ENCODE measurements at places on chromosomes 1 and 21.

DNA sequence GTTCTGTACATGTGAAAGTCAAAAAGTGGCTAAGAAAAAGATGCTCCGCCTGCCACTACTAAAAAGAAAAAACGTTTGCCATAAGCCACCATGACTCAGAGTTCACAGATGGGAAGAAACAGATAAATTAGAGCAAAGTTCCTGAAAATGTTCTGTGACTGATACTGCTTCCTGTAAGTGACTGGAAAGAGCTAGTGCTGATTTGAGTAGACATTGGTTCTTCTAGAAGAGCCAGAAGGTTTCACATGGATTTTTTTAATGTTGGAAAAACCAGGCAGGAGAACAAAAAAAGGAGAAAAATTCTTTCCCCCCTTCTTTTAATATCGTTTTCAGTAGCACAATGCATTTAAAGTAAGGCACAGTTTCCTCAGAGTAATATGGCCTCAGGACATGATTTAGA is 221.4 kb downstream of the HLX start:
- no peak for DNase-seq

- DNase-seq, result no peak
These were observed 8.6 kb upstream of the TFF1 start for GRCh38 chr21:42374864-42375499.

- DNase-seq, result no peak
These were observed 5.5 kb downstream of the RIMKLA start for GRCh38 chr1:42386051-42386450.

- no peak for DNase-seq
These were observed 34.0 kb downstream of the C1orf198 start for GRCh38 chr1:230834292-230834691.

GRCh38 chr1:214615109-214615508 is 12.1 kb downstream of the CENPF start:
- no peak for DNase-seq

- DNase-seq, result no peak
These were observed 547.9 kb upstream of the TMPRSS15 start for GRCh38 chr21:18951271-18952038.

DNA sequence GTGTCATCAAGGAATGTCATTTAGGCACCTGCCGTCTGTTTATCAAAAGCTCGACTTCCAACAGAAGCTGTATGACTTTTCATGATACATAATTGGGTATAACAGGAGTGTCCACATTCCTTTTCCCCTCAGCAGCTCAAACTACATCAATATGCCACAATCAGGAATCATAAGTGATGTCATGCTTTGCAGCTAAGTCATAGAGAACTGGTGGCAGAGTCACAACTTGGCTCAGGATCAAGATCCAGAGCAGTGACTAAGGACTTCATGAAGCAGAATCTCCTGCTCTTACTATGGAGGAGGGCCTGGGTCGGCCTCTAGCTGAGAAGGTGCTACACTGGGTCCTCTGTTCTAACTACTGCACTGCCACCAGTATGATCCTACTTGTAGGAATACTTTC is 36.5 kb upstream of the AGBL4 start:
- DNase-seq, result no peak

DNA sequence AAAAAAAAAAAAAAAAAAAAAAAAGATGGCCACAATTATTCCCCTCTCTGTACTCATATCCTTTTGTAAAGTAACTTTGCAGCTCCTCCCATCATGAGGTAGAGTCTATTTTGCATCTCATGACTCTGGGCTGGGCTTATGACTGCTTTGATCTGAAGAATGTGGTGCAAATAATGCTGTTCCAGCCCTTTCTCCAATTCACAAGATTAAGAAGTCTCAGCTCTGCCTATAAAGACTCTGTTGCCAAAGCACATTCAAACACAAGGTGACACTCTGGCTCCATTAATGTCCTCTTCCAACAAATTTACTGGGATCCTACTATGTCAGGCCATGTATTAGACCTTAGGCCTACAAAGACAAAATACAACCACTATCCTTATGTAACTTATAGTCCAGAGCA is 64.8 kb upstream of the PTCH2 start:
- DNase-seq, result no peak
